ENCODE measurements at places on chromosomes 16 and 17.

- peak; percentile 69 for DNase-seq
Measured at GRCh38 chr17:40538019-40538935, 27.0 kb downstream of the CCR7 start.

DNA sequence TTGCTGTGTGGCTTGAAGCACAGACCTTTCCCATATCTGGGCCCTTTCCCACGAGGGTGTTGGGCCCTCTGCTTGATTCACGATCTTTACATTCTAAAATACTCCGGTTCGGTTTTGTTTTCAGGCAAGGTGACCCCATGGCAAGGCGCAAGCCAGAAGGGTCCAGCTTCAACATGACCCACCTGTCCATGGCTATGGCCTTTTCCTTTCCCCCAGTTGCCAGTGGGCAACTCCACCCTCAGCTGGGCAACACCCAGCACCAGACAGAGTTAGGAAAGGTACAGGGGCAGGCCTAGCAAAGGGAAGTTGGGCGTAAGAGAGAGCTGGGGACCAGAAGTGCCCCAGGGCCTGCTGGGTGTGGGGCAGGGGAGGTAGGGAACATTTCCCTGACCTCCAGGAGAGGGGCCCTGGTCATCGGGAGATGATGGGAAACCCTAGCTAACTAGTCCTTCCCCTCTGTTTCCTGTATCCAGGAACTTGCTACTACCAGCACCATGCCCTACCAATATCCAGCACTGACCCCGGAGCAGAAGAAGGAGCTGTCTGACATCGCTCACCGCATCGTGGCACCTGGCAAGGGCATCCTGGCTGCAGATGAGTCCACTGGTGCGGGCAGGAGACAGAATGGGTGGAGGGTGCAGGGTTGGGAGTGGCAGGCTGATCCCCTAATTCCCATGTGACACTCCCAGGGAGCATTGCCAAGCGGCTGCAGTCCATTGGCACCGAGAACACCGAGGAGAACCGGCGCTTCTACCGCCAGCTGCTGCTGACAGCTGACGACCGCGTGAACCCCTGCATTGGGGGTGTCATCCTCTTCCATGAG lies 1.4 kb downstream of the ALDOA start:
- DNase-seq, result peak; percentile 47

DNA sequence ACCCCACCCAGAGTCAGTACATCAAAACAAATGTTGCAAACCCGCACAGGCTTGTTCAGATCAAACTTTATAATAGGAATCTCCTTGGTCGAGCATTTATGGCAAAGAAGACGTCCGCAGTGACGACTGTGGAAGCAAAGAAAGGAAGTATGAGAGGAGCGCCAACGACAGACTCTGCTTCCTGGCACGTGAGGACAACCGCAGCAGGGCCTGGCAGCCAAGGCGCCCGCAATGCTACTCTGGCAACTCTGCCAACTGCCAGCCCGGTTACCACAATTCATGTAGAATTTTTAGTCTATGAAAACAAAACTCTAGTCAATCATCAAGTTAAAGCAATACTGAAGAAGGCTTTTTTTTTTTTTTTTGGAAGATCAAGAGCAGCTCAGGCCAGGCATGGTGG lies 24.8 kb downstream of the CYB5D2 start:
- DNase-seq, result peak; percentile 49

DNA sequence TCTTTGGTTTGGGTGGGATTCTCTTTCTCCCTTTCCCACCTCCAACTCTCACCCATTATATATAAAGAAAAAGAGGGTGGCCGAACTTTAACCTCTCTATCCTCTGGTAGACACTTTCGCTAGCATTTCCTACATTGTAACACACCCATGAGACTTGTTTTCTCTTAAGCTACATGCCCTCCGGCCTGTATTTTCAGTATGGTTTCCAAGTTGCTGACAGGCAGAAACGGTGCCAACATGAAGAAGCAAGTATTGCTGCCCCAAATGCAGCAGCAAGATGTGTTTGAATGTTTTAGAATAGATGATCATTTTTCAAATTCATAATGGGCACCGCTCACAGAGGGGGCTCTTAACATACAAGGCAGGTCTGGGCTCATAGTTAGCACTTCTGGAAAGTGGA lies 18.7 kb upstream of the CYB5B start:
- no peak for DNase-seq

- no peak for DNase-seq
Measured at GRCh38 chr17:19383681-19384470, 3.1 kb downstream of the MFAP4 start.

GRCh38 chr17:4262703-4263102 lies 1.1 kb downstream of the ANKFY1 start:
- DNase-seq, result no peak

GRCh38 chr17:73028299-73028755 lies 64.2 kb downstream of the SLC39A11 start:
- DNase-seq, result no peak

DNA sequence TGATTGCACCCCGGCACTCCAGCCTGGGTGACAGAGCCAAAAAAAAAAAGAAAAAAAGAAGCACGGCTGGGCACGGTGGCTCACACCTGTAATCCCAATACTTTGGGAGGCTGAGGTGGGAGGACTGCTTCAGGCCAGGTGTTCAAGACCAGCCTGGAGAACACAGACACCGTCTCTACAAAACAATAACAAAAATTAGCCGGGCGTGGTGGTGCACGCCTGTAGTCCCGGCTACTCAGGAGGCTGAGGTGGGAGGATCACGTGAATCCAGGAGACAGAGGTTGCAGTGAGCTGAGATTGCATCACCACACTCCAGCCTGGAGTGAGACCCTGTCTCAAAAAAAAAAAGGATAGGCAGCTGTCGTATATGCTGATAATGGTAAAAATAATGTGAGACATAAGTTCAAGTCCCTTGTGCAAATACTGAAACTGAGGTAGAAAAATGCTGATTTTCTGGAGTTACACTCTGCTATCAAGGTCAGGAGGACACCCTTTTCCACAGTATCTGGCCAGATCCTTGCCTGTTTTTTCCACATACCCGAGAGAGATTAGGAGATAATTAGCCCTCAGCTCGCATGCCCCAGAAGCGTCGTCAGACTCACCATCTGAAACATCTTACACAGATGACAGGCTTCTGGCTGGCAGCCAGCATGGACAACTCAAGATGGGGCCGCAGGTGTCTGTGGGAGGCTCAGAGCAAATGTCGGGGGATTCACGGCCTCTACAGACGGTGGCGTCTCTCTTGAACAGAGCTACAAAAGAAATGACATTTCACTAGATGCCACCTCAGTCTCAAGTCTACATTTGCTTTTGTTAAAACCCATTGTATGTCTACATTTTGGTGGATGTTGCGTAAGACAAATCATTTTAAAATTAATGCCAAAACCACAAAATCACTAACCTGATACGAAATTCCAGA lies 36.8 kb downstream of the WDR45B start:
- no peak for DNase-seq

DNA sequence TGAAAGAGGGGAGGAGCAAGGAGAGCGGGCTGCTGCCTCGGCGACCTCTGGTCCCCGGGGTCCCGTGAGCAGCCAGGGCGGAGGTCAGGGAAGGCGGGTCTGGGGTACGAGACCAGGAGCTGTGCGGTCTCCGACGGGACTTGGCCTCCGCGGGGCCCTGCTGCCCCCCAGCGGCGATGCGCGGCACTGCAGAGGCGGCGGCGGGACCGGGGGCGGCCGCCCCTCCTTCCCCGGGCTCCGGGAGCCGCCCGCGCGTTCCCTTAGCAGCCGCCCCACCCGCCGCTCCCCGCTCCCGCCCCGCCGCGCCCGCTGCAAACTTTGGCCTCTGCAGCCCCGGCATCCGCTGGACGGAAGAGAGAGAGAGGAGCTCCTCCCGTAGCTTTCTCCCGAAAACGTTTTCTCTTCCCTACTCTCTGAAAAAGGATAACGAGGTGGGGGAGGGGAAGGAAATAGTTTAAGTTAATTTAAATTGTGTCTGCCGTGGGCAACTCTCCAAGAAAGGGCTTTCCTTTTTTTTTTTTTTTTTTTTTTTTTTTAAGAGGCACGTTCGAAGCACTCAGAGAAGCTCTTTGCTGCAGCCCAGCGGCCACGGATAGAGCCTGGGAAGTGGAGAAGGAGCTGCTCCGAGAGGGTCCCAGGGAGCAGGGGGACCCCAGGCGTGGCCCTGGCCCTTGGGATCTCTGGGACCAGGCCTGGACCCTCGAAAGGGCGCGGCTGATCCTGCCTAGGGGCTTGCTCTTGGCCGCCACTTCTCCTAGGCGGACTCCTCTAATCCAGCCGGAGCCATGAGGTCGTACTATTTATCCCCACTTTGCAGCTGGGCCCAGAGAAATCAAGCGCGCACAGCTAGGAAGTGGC lies 43.2 kb downstream of the C16orf82 start:
- peak; percentile 30 for DNase-seq

DNA sequence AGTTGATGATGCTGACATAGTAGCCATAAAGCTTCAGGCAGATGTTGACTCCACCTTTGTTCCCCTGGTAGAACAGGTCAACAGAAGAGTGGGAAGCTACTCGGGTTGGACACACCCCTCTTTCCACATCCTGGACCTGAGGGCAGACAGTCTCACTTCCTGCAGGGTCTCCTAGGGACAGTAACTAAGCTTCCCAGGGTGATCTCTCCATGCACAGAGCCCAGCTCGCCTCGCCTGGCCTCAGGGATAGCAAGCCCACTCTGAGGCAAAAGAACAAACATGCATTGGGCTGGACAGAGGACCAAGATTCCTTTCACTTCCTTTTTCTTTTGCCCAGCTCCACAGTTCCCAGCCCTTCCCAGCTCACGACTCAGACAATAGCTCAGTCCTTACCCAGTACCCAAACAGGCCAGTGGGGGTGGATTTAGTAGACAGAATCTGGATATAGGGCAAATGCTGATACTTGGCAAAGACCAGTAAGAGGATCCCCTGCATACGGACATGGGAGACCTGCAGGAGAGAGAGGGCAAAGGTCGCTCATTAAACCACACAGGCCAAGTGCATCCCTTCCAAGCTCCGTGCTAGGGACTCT lies 7.0 kb downstream of the INPP5K start:
- DNase-seq, result no peak

DNA sequence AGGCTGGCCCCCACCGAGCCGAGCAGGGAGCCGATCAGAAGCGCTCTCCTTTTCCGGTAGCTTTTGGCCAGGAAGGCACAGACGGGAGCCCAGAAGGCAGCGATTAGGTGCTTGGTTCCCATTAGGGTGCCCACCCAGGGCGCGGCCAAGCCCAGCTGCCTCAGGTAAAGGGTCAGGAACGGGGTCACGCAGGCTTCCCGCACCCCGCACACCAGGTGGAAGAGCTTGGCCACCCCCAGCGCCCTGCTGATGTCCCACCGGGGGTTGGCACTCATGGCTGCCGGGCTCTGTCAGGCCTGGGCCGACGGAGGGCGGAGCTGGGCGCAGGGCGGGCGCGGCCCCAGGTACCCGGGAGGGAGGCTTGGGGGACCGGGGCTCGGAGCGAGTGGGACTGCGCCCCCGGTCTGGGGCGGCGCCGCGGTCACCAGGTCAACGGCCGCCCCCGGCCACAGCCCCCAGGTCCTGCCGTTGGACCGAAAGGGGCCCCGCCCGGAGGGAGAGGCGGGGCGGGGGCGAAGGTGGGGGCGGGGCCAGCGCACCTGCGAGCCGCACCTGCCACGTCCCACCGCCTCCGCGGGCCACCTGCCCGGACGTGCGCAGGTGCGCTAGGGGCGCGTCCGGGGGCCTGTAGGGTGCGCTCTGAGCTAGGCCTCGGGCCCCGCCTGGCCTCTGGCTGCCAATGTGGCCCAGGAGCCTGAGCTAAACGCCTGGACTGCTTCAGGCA lies at the start of gene MFSD6L:
TSS of gene MFSD6L (minus strand) at position 520 of the 724 bp plus-strand sequence. CDS start at position 275, 245 bp downstream.
- no peak for DNase-seq

DNA sequence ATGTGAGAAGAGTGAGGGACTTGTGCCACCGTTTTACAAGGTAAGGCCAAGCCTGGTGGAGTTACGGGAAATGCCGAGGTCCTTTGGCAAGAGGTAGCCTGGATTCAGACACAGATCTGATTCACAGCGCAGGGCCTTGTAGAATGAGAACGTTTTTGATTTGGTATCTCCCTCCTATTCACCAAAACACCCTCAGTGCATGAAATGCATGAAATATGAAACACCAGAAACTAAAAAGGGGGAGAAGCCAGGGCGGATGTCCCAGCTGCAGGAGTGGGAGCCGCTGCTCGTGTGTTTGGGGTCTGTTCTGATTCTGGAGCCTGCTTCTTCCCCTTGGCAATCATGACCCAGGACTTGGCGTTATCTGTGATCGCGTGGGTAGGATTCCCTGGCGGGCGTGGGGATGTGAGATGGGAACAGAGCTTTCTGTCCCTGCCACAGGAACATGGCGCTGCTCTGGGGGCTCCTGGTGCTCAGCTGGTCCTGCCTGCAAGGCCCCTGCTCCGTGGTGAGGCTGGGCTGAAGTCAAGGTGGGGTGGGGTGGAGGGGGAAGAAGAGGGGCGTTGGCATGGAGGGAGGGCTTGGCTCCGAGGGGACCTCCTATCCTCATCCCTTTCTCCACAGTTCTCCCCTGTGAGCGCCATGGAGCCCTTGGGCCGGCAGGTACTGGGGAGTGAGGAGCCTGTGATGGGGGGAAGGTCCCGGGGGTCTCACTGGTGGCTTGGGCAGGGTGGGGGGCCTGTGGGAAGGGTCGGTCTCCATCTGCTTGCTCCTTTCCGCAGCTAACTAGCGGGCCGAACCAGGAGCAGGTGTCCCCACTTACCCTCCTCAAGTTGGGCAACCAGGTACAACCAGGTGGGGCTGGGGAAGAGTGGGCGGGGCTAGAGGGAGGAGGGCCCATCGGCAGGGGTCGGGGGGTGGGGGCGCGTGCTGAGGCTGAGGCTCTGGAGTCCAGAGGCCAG lies 2.2 kb downstream of the SERPINF2 start:
- DNase-seq, result no peak

Data from Ammon's horn (tissue), 1 donor.